ENCODE measurements at places on chromosomes 7 and 10.

DNA sequence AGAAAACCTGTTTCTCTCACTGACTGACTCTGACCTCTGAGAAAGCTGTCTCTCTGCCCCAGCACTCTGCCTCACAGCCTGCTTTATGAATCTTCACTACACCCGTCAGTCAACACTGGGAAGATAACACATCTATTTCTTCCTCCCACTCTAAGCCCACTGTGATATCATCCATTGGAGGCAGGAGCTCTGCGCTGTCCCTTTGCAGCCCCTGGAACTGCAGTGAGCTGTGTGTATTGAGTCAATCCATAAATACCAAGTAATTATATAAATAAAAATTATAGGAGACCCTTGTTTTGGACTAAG is 17.2 kb upstream of the FXYD4 start:
- DNase-seq, result no peak

DNA sequence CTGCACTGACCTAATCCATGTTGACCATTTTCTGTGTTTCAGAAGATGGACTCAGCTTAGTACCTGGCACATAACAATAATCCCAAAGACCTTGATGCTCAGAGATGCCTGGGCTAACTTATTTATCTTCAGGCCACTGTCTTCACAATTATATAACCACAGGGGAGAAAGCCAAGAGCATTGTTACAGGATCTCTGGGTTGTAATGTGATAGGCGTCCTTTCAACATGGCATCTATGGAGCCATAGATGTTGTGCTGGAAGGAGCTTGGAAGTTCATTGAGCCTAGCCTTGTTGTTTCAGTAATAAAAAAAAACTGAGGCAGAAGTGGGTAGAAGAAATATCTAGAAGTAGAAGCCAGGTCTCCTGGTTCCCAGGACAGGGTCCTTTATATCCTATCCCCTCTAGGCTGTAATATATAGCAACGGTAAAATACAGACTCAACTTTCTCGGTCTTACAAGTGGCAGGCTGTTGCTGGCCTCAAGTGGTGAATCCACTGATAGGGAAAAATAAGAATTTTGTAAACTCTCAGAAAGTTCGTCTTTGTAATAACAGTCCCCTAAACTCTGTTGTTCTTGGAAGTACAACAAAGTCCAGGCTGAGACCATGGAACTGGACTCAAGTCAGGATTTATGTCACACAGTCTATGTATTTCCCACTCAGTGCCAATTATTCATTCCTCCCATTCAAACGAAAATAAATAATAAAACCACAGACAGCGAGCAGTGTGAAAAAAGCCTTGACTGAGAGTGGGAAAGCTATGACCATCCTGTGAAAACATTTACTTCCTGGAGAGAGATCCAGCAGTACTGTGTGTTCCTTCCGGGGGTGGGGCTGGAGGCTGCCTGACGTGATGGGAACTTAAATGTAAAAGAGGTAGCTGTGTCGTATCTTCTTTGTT is 277.6 kb downstream of the REEP3 start:
- no peak for DNase-seq

GRCh38 chr10:69179089-69179742 is 818 bp upstream of the SUPV3L1 start:
- peak; percentile 13 for DNase-seq

- DNase-seq, result no peak
Observed at GRCh38 chr10:114038819-114039218, 4.8 kb upstream of the ADRB1 start.

- DNase-seq, result no peak
Observed at GRCh38 chr10:67926951-67927350, 42.5 kb downstream of the SIRT1 start.

DNA sequence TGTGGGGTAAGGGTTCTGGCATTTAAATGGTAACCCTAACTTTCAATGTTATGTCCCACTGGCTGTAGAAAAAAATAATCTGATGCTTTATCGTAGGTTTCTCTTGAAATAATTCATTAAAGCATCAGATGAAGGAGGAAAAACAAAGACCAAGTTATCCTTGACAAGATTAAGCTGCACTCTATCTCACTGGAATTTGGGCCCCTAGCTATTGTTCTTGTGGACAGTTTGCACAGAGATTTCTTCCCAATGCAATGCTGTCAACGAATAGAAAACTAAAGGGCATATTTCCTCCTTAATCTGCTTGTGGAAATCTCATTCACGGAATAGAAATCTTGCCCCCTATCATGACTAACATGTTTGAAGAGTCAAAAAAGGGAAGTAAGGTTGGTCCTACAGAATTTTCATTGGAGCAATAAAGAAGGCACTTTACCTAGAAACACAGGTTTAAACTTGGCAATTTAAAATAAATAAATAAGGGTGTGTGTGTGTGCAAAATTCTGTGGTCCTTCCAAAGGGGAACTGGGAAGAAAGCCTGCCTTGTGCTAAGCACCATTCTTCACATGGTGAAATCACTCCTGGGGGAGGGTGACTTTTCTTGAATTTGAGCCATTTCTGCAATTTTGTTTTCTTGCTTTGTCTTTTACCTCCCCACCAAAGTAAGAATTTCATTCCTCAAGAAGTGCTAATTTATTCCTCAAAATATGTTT is 242.8 kb downstream of the GLI3 start:
- no peak for DNase-seq

DNA sequence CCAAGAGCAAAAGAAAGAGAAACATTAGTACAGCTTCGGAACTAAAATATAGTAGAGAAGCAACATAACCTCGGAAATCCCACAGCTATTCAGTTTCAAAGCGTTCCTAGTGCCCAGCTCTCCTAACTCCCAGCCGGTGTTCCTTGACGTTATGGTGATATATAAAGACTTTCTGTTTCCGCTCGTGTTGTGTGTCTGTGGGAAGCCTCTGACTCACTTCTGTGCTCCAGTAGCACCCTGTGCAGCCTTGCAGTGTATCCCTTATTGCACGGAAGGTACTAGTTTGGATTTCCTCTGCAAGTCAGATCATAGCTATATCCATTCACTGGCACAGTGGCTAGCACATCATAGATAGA is 535 bp downstream of the ASAH2B start:
- DNase-seq, result no peak

DNA sequence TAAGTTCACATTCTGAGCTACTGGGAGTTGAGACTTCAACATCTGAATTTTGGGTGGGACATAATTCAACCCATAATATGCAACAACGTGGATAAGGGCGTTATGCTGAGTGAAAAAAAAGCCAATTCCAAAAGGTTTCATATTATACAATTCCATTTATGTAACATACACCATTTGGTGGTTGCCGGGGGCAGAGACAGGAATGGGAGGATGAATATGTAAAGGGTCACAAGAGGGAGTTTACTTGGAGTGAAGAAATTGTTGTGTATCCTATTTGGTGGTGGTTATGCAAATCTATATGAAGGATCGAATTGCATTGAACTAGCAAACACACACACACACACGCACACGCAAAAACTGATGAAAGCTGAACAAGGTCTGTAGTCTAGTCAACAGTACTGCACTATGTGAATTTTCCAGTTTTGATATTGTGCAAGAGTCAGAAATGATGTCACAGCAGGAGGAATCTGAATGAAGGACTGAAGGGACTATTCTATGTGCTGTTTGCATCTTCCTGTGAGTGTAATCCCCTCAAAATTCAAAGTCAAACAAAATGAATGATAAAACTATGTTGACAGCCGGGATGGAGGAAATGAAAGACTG is 249.2 kb upstream of the HABP2 start:
- DNase-seq, result no peak

Data from activated effector memory CD4-positive, alpha-beta T cell treated with Interleukin-2 at 50 U/mL for 16 hours (primary cell).